OCI-M1 (cell line): ENCODE measurements at places on chromosomes 6 and 20.

DNA sequence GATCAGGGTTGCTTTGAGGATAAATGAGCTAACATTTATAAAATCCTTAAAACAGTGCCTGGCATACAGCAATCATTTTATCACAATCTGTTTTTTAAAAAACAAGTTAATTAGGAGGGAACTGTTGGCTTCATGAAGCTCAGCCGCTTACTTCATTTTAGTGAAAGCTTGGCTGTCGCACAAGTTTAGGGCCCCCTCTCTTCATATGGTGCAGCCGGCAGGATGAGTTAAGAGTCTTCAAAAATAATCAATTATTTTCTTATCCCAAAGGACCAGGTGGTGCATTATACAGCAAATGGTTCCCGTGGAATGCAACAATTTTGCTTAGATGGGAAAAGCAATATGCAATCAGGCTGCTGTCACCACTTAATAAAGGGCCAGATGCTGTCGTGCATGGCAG, 57.4 kb upstream of the PROKR2 start:
- no peak for DNase-seq

DNA sequence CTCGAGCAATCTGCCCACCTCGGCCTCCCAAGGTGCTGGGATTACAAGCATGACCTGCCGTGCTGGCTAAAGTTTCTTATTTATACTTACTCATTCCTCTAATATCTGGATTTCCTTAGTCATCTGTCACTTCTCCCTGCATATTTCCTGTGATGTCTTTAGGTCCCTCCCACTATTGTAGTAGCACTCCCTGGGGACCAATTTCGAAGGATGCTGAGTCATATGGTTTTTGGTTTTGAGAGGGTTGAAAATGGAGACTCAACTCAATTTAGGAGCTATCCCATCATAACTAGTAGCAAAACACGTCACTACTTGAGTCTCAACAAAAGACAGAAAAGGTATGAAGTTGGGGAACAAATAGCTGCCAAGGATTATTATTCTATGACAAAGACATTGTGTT, 20.2 kb downstream of the MCUR1 start:
- no peak for DNase-seq

DNA sequence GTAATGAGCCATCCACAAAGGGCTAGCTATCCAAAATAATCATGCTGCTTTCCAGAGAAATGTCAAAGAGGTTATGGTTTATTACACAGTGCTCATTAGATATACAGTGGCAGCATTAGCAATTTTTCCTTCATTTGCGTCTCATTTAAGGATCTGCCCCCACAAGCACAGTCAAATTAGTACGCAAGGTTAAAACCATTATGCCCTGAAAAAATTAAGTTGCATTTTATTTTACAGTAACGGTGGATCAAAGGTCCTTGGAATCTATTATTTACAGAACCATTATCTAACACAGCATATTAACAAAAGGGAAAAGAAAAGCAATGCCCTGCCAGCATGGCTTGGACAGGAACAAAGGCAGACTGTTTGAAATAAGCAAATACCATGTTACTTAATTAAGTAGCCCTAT, 144.8 kb downstream of the PDSS2 start:
- no peak for DNase-seq

- peak; percentile 43 for DNase-seq
Observed at GRCh38 chr6:99189823-99190721, 159.4 kb downstream of the FAXC start.

DNA sequence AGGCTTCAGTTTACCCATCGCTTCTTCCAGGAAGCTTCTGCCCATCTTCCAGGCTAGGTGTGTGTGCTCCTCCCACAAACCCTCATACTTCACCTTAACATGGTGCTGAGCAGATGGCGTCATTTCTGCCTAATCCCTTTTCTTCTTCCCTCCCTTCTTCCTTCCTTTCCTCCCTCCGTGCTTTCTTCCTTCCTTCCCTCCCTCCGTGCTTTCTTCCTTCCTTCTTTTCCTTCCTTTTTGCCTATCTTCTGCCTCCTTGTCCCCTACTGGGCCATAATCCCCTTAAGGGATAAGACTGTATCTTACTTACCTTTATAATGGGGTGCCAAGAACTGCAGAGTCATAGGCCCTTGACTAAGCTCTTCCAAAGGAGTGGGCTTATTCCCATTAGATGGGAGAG, 27.5 kb upstream of the PMEPA1 start:
- DNase-seq: no peak

- DNase-seq: no peak
Observed at GRCh38 chr6:112360498-112360897, 13.4 kb downstream of the RFPL4B start.

GRCh38 chr6:343960-344815, 47.4 kb upstream of the IRF4 start:
- no peak for DNase-seq

DNA sequence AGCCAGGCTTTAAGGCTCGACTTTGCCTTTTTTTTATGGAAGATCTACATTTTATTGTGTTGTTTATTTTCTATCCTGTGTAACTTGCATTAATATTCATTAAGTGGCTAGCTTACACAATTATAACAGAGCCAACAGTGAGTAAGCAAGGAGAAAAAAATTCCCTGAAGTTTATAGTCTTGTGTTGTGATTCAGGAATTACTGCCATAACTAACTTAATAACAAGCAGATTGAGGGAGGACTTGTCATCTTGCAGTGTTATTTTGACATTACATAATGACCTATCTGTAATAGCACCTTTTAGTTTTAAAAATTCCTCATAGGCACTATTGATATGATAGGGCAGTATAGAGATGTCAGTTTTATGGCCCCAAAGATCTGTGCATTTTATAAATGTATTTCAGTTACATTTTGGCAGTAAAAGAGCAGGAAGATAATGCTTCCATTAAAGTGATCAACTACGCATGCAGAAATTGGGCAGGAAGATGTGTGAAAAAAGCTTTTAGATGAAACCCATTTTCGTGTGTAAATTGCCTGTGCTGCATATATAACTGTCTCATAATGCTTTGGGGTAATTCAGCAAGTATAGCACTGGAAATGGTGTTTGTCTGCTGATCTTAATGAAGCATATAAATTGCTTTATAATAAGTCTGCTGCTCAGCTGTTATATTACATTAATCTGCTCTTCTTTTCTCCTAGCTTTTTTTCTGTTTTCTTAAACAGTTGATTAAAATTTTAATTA, 123.0 kb downstream of the SMAP1 start:
- DNase-seq: no peak

DNA sequence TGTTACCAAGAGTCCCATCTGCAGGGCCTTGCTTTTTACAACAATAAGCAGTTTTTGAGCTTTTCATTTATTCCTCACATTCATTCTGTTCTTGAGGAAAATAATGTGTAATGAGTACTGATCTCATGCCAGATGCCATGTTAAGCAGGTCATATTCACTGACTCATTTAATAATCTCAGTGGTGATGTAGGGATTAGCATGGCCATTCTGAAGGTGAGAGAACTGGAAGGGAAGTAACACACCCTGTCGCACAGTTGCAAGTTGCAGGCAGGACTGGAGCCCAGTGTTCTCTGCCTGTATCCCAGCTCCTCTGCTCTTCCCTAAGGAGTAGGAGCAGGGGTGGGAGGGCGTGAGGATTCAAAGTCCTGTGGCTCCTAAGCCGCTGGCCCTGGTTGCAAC, 5.6 kb downstream of the PCIF1 start:
- DNase-seq: no peak

- no peak for DNase-seq
Observed at GRCh38 chr20:51747182-51747911, 20.8 kb downstream of the ATP9A start.

- DNase-seq: no peak
Observed at GRCh38 chr6:157233686-157234085, 89.6 kb downstream of the TMEM242 start.

- DNase-seq: no peak
Observed at GRCh38 chr6:124008000-124008987, 204.6 kb downstream of the NKAIN2 start.

- DNase-seq: peak; percentile 70
Observed at GRCh38 chr6:3119040-3119723, 671 bp downstream of the BPHL start.

DNA sequence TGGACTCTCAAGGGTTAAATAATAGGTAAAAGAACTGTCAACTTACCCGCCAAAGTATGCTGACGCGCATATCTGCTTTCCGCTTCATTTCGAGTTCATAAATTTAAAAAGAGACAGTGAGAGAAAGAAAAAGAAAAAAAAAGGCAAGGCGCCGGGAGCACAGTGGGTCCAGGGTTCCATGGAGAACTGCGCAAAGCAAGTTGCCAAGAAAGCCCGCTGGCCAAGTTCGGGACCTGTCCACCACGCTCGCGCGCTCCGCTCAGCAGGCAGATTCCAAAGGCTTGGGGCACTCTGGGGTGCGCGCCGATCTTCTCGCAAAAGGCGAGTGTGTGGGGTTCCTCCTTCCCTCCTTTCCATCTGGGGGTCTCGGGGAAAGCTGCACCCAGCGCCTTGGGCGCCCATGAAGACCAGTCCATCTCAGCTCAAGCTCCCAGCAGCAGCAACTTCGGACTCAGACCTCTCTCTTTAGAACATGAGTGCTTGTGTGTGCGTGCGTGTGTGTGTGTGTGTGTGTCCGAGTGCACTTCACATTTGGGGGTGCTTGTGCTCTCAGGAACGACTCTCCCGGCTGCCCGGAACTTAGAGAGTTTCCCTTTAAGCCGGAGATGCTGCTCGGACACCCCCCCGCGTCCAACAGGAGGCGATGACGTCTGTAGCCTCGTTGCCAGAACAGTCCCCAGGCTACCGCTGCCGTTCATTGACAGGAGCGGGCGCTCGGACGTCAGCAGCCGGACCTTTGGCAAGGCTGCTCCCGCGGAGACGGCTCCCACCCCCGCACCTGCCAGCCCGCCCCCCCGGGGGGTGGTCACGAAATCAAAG, 180.0 kb downstream of the TBXT start:
- DNase-seq: no peak

DNA sequence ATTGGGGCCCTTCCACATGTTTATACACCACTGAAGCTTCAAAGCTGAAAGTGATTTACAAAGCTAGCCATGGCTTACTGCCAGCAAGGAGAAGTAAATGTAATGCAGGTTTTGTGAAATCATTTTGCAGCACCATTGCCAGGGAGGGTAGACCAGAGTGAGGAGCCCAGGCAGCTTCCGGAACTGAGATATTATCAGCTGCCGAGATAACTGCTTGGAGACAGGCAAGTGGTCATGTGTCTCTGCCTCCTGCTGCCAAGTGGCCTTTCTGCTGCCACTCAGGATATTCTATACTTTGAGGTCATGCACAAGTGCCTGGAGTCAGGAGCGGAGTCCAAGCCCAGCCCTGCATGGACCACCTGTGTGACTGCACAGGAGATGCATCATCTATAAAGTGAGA, 160.2 kb downstream of the SYNDIG1 start:
- no peak for DNase-seq

DNA sequence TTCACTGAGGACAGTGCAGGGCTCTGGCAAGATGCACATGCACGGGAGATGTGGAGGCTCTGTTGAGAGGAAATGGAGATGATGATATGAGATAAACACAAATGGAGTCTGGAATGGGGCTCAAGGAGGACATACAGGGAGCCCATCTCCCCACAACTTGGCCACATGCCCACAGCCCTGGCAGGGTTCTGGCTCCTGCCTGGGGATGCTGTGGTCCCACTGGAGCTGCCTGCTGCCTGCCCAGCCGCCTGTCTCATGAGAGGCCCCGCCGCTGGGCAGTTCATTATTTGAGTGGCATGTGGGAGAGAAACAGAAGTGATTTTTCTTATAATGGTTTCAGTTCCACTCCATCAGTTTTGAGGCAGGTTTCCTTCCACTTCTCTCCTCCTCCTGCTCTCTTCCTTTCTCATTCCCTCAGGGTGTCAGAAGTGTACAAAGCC, 133.6 kb upstream of the TRAF3IP2 start:
- no peak for DNase-seq

DNA sequence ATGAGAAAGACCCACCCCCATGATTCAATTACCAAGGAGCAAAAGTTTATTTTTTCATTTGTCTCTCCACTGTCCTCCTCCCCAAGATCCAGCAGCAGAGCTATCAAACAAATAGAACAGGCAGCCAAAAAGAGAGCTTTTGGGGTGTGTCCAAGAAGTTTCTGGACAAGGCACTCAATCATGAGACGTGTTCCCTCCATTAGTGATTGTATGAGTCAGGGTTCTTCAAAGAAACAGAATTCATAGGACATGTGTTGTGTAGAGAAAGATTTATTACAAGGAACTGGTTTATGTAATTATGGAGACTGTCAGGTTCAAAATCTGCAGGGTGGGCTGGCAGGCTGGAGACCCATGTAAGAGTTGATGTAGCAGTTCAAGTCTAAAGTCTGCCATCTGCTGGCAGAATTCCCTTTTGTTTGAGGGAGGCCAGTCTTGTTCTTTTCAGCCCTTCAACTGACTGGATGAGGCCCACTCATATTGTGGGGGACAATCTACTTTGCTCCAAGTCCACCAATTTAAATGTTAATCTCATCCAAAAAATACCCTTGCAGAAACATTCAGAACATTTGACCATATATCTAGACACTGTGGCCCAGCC, 248.1 kb upstream of the OPRM1 start:
- DNase-seq: peak; percentile 63

DNA sequence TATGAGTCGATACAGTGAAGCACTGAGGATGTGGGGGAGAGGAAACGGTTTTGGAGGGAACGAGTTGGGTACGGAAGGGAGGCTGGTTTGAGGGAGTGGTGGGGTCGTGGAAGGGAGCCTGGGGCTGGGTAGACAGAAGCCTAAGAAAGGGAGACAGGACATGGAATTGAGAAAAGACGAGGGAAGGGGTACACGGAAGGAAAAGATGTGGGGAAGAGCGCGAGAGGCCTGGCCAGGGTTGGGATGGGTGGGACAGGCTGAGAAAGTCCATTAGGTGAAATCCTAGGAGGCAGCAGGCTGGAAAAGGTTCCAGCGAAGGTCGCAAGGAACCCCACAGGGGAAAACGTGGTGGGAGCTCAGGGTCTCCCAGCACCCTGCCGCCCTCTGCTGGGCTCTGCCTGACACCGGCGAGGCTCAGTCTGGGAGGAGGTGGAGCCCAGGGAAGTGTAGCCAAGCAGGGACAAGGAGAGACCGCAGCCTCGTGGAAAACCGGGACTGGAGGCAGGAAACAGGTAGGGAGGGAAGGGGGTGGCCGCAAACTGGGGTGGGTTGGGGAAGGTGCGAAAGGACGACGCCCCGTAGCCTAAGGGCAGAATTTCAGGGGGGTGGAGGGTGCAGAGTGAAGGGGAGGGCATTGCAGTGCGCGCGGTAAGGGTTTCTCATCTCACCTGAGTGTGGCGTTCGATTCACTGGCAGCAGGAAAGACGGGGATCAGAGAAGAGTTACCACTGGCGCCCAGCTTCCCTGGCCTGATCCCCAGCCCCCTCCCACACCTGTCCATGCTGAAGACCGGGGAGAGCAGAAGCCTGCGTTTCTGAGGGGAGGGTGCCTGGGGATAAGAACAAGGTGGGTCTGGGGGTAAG, 4.3 kb downstream of the GABBR1 start:
- peak; percentile 85 for DNase-seq

GRCh38 chr6:113953346-113953745, 17.6 kb downstream of the HDAC2 start:
- no peak for DNase-seq

DNA sequence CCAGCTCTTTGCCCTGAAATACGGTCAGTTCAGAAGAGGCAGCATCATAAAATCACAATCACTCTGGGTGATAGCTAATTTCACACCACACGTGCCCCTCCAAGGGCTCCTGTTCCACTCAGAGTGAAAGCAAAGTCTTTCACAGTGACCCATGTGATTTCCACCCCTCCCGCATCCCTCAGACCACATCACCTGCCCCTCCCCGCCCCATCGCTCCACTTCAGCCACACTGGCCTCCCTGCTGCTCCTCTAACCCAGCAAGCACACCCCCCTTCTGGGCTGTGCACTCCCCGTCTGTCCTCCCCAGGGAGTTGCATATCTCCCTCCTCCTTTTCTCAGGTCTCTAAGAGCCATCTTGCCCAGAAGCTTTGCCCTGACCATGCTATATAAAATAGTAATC, 74.5 kb downstream of the PSMG4 start:
- DNase-seq: no peak

GRCh38 chr6:32175322-32175710, 568 bp downstream of the AGPAT1 start:
- no peak for DNase-seq
